ENCODE measurements at places on chromosomes 16 and 17.

DNA sequence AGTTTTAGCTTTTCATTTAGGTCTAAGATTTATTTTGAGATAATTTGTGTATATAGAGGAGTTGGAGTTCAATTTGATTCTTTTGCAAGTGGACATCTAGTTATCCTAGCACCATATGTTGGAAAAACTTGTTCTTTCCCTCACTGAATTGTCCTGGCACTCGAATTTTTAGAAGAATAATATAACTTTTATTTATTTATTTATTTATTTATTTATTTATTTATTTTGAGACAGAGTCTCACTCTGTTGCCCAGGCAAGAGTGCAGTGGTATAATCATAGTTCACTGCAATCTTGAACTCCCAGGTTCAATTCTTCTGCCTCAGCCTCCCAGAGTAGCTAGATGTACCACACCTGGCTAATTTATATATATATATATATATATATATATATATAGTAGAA, 29.4 kb downstream of the PPM1E start:
- DNase-seq: no peak

DNA sequence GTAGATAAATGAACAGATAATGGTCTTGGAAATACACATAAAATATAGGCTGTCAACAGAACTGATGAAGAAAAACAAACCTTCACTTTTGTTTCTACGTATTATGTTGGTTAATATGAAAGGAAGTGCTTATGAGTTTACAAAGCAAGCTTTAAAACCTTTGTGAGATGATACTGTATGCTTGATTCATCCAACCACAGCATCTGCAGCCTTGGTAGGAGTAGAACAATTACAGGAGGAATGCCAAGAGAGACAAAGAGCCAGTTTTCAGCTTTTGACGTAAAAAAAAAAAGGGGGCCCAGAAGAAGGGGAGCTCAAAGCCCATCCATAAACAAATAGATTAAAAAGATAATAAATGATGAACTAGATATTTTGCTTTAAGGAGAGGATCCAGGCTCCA, 13.3 kb downstream of the FAM20A start:
- DNase-seq: no peak

- no peak for DNase-seq
Measured at GRCh38 chr17:34398990-34399389, 36.0 kb upstream of the CCL1 start.

DNA sequence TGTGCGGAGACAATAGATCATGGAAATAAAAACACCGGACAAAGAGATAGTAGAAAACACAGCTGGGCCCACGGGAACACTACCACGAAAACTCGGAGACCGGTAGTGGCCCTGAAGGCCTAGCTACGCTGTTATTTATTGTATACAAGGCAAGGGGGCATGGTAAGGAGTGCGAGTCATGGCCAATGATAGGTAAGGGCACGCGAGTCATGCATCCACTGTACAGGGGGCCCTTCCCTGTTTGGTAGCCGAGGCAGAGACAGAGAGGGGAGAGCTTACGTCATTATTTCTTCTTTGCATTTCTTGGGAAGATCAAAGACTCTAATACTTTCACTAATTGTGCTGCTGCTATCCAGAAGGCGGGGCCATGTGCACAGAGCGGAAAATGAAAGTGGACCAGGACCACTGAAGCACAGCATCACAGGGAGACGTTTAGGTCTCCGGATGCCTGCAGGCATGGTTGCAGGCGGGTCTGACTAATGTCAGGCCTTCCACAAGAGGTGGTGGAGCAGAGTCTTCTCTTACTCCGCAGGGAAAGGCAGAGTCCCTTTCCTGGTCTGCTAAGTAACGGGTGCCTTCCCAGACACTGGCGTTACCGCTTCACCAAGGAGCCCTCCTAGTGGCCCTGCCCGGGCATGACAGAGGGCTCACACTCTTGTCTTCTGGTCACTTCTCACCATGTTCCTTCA, 74.4 kb upstream of the ARL4D start:
- DNase-seq: peak; percentile 46

DNA sequence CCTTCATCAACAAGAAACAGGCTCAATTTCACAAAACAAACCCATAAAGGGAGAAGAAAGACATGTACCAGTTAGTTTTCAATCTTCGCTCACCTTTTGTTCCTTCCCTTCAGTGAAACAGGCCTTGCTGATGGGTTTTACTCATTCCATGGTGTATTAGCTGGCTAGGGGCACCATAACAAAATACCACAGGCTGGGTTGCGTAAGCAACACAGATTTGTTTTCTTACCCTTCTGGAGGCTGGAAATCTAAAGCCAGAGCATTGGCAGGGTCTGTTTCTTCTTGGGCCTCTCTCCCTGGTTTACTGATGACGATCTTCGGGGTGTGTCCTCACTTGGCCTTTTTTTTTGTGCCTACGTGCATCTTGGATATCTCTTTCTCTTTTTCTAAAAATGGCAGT, 383.4 kb upstream of the RBFOX1 start:
- DNase-seq: no peak

- no peak for DNase-seq
Measured at GRCh38 chr17:64185101-64185500, 55.2 kb upstream of the ERN1 start.

DNA sequence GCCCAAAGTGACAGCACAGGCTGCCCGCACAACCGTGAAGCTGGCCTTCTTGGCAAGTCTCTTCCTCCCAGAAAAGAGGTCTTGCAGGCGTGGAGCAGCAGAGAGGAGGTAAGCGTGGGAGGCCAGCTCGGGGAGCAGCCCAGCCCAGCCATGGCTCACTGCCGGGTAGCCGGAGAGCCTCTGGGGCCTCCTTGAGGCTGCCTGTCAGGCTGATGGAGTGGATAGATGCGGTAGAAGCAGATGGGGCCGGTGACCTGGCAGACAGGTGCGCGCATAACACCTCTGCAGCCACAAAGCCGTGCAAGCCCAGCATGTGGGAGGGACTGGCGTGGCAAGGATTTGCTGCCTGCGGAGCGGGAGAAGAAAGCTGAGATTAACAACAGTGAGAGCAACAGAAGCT, 17.1 kb upstream of the DOK4 start:
- peak; percentile 65 for DNase-seq

DNA sequence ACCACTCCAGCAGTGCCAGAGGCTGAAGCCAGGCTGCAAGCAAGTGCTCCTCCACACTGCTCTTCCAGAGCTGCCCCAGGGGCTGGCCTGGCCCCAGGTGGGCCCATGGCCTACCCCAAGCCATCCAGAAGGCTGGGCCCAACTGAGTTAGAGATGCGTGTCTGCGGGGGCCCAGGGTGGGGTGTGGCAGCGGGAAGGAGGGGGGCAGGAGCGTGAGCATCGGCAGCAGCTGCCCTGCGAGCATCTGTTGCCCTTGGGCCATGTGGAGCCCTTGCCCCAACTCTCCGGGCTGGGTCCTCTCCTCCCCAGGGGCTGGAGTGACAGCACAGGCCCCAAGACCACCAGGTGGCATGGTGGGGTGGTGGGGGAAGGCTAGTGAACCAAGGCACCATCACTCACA, 7.3 kb upstream of the SREBF1 start:
- DNase-seq: no peak

GRCh38 chr17:33016920-33017319, 25.3 kb downstream of the SPACA3 start:
- no peak for DNase-seq

- DNase-seq: no peak
Measured at GRCh38 chr17:51000835-51001638, 119.6 kb downstream of the SPAG9 start.

- DNase-seq: peak; percentile 70
Measured at GRCh38 chr17:50055426-50056216, at the start of gene ITGA3. ITGA3 (plus strand) TSS chr17:50056110; CDS start chr17:50056440, 330 bp downstream.

GRCh38 chr17:56113486-56113885, 39.8 kb upstream of the ANKFN1 start:
- DNase-seq: no peak

- DNase-seq: no peak
Measured at GRCh38 chr17:82300228-82300627, 17.2 kb downstream of the CD7 start.

GRCh38 chr17:57612202-57613071, 132.7 kb downstream of the CCDC182 start:
- DNase-seq: no peak

DNA sequence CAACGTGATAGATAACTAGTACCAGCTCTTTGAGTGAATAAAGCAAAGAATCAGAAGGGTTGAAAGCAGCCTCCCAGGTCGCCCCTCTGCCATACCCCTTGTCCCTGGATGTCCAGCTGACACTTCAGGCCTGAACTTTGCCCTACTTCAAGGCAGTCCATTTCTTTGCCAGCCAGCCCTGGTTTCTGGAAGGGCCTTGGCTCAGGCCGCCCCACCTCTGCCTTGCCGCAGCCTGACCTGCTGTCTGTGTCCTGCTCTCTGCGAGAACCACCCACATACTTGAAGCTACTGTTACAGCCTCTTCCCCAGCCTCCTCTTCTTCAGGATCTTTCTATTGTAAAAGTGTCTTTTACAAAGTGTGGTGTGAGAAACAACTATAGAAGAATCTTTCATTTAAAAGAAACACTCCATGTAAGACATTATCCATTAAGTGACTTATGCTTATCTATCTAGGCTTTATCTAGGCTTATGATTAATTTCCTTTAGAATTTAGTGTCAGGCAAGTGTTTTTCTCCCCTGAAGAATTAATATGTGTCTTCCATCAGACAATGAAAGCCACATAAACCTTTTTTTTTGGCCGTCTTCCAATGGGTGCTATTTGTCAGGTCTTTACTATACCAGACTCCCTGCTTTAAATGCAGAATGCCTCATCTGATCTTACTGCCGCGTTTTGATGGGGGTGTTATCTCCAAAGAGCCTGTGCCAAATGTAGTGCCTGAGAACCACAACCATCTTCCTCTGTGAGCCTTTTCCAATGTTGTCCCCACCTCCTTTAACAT, 133.9 kb downstream of the SOCS1 start:
- no peak for DNase-seq

DNA sequence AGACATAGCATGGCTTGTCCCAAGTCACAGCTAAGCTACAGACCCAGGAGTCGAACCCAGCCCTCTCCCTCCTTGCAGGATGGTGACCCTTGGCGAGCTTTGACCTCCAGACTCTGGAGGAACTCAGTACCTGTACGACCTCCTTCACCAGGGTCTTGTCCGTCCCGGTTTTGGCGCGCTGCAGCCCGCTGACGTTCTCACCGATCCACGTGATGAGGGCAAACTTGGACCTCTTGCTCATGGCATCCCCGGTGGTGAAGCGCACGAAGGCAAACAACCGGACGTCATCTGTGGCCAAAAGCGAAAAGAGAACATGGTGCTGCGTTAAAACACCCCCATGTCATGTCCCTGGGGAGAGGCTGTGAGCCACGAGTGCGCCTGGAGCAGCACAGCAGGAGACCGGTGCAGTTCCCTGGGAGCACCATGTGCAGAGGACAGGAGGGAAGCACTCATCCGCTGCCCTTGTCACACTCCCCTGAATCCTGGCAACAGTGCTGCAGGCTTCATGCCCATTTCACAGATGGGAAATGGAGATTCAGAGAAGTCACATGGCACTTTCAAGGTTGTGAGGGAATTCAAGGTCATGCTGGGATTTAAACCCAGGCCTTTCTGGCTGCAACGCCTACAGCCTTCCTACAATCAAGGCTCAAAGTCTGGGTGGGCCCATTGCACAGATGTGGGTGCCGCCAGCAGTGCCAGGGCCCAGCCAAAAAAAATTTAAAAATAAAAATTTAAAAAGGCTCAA, 27.7 kb downstream of the COTL1 start:
- DNase-seq: no peak

DNA sequence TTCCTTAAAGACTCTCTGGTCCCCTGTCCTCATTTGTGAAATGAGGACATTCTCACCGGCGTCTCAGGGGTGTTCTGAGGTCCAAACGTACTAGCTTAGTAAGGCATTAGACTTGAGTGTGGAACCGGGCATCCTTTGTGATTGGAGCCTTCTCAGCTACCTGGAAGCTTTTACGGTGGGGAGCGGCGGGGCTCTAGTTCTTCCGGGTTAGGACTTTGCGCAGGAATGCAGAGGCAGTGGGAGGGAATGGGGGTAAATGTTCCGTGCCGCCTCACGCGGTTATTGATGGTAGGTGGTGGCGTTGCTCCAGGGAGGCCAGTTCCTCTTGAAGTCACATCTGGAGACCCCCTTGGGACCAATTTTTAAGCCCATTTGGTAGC, 113.6 kb downstream of the SNX29 start:
- DNase-seq: peak; percentile 39

- DNase-seq: no peak
Measured at GRCh38 chr17:75460295-75460694, 3.9 kb downstream of the TMEM94 start.

DNA sequence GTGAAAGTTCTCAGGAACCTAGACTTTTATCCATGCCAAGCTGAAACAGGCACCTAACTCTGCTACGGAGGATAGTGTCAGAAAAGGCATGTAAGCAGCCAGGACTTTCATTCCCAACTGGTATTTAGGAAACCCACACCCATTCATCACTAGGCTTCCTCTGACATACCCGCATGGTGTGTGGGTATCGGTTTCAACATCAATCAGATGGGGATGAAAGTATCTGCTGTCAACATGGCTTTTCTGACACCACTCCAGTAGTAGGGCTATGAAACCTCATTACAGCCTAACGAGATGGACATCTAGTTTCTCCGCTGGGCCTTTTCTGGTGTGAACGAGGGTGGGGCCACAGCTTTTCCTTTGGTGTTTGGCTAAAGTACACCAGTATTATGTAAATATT, 1178.3 kb downstream of the CDH11 start:
- no peak for DNase-seq

- no peak for DNase-seq
Measured at GRCh38 chr17:56886288-56886731, 27.5 kb downstream of the TRIM25 start.

- DNase-seq: no peak
Measured at GRCh38 chr17:37179893-37180292, 195.9 kb upstream of the C17orf78 start.

DNA sequence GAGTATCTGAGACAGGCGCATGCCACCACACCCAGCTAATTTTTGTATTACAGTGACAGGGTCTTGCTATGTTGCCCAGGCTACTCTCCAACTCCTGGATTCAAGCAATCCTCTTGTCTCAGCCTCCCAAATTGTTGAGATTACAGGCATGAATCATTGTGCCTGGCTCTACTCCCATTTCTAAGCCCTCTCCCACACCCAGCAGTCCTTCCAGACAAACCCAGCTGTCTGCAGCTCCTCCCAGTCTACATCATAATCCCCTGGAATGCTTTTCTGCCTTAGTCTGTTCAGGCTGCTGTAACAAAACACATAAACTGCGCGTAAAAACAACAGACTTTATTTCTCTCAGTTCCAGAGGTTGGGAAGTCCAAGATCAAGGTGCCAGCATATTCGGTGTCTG, 144.5 kb downstream of the GRIN2A start:
- DNase-seq: no peak
